ENCODE measurements at places on chromosomes 3 and 15.

GRCh38 chr3:52393131-52393807 is 51.6 kb downstream of the SEMA3G start:
- no peak for DNase-seq

- no peak for DNase-seq
Observed at GRCh38 chr3:37287776-37288175, 113.4 kb upstream of the LRRFIP2 start.

GRCh38 chr3:174430986-174431385 is 428.1 kb upstream of the NAALADL2 start:
- no peak for DNase-seq

DNA sequence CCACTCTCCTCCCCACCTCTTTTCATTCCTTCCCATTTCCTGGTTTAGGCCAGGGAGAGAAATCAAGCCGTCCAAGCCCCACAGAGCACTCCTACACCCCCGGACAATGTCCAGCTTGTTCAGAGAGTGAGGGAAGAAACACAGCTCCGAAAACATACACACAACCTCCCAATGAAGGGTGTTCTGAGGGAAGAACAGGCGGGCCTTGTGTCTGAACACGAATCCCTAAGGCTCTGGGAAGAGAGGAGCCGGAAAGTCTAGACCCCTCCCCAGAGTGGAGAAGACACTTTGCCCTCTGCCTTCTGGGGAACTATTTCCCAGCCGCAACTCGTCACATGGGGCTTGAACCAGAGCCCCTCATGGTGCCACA is 30.5 kb downstream of the ACAN start:
- DNase-seq = no peak

- no peak for DNase-seq
Observed at GRCh38 chr3:131431754-131432153, 50.2 kb downstream of the NUDT16 start.

DNA sequence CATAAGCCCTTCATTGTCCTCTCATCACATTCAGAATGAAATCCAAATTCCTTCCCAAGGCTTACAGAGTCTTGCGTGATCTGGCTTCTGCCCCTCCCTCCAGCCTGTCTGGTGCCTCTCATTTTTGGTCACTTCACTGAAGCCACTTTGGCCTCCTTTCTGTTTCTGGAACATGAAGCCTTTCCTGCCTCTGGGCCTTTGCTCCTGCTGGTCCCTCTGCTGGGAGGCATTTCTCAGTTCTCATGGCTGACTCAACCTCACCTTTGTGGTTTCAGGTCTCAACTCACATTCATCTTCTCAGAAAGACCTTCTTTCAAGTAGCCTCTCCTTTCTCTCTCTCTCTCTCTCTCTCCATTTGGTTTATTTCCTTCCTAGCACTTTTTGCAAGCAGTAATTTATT is 43.9 kb upstream of the BHLHE40 start:
- no peak for DNase-seq

DNA sequence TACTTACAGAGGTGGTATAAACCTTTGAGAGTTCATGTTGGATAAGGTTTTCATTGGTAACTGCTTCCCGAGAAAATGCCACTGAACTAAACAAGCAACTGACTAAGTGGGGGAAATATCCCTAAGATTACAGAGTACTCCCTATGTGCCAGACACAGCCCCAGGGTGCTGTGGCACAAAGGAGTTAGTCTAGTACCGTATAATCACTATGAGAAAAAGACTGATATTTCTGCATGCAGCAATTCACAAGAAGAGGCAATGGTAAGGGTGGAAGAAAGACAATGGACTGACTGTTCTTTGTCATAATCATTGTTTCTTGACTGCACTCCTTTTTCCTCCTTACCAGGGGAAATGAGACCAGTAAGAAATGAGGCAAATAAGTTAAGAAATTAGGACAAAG is 20.0 kb upstream of the SLC25A26 start:
- no peak for DNase-seq

DNA sequence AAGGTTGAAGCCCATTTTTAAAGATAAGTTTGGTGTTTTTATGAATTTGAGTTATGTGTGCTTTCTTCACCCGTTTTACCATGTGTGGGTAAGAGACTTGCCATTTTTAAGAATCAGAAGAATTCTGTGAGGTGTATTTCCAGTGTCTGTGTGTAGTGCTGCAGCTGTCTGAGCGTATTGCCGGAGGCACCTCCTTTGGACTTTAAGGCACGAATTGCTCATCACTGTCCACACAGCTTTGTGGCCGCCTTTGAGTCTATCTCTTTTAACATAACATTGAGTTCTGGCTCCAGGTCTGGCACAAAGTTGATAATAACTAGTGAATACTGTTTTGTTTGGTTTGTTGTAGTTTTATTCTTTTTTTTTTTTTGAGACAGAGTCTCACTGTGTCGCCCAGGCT is 25.8 kb downstream of the SCG5 start:
- DNase-seq = no peak

GRCh38 chr15:33022629-33023028 is 171.9 kb downstream of the FMN1 start:
- no peak for DNase-seq

GRCh38 chr3:55876560-55876959 is 389.5 kb upstream of the WNT5A start:
- no peak for DNase-seq
